ENCODE measurements at places on chromosomes 7 and 10.

GRCh38 chr7:157527686-157528085 lies 190.9 kb downstream of the DNAJB6 start:
- no peak for DNase-seq

GRCh38 chr10:63713191-63714144 lies 192.3 kb downstream of the REEP3 start:
- peak; percentile 97 for DNase-seq

DNA sequence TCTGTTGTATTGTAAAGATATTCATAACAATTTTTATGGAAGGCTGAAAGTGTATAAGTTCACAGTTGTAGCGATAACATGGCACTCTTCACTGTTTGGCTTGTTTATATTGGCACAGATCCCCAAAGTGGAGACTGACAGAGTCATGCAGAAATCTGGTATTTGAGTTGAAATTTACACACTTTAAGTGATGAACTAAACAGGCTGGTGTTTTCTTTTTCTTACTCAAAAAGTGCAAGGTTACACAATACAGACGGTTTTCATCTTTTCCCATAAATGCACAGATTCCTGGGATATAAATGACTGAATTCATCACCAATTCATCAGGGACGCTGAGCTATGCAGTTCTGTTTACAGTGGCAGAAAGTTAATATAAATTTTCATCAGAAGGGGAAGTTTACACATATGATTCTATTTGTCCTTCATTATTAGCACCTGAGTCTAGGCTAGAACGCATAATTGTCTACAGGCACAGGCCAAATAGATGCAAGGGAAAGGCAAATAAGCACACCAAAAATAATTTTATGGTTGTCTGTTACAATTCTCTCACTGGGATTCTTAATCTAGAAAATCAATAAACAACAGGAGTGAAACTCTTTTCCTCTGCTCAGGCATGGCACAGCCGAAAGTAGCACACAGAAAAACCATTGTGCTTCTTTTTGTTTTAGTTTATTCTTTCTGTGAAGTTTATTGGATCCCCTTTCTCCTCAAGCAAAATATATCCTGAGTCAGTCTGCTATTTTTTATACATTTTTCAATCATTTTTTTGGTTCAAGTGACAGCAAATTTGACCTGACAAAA lies 88.0 kb downstream of the FOXP2 start:
- no peak for DNase-seq

DNA sequence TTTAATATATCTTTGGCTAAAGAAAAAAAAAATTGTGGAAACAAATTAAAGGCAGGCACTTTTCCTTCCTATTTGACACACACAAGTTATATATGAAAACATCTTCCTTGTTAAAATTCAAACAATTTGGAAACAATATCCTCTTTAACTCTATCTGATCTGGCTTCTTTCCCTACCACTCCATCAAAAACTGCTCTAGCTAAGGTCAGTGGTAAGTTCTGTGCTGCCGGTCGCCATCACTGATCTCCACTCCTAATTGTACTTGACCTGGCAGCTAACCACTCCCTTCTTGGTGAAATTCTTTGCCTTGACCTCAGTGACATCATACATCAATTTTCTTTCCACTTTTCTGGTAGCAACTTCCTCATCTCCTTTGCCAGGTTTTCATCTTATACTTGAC lies 47.9 kb upstream of the MRLN start:
- DNase-seq, result no peak

GRCh38 chr10:5413012-5413938 lies 918 bp downstream of the NET1 start:
- DNase-seq, result peak; percentile 27

DNA sequence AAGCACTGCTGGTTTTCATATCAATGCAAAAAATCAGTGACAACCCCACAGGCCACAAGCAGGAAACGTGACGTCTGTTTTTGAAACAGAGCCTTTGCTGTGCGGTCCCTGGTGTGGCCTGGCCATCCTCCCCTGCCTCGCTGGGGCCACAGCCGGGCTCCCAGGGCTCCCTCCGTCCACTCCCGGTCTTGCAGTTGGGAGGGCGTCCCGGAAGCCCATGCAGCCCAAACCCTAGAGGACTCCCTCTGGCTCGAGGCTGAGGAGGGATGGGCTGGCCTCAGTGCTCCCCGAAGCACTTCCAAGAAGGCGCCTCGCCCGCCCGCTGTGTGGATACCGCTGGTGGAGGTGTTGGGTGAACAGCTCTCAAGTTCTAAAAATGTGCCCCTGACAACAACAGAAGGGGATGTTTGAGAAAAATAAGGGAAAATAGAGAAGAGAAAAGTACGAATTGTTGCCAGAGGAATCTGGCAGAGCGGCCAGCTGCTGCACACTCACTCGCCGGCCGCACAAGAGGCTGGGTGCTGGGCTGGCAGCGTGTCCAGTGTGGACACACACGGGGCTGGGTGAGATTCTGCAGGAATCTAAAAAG lies 73.5 kb downstream of the ZRANB1 start:
- DNase-seq, result no peak
